Cerebellar cortex (tissue), 1 donor: ENCODE measurements at places on chromosomes 6 and 20.

DNA sequence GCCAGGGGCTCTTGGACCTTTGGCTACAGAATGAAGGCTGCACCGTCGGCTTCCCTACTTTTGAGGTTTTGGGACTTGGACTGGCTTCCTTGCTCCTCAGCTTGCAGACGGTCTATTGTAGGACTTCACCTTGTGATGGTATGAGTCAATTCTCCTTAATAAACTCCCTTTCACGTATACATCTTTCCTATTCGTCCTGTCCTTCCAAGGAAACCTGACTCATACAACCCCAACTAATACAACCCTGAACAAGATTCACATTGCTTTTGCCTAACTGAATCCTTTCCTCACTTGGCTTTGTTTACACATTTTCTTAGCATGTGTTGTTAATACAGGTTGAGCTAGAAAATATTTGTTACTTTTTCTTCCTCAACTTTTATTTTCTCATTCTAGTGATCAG lies 21.9 kb downstream of the TBXT start:
- DNase-seq, result no peak

GRCh38 chr6:33072508-33073100 lies 845 bp downstream of the HLA-DPA1 start:
- DNase-seq, result peak; percentile 26

DNA sequence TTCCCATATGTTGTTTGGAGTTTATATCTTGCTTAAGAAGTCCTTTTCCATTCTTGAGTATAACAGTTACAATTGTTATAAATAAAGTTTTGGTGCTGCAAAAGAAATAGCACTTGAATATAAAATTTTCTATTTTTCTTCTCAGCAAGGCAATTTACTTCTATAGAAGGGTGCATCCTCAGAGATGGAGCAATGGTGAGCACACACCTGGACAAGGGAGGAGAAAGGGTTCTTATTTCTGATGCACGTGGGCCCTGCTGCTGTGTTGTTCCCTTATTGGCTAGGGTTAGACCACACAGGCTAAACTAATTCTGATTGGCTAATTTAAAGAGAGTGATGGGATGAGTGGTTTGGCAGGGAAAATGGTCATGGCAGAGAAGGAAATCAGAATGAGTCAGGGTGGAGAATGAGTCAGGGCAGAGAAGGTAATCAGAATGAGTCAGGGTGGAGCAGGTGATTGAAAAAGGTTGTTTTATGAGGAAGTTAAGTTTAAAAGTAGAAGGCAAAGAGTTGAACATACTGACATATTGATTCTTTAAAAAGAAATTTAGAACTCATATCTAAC lies 38.0 kb downstream of the CST8 start:
- no peak for DNase-seq

GRCh38 chr20:62736407-62737071 lies 27.9 kb downstream of the NTSR1 start:
- no peak for DNase-seq

GRCh38 chr6:35489995-35490791 lies 6.7 kb downstream of the TEAD3 start:
- no peak for DNase-seq

- no peak for DNase-seq
These were observed 1.4 kb downstream of the FGD2 start for GRCh38 chr6:37006793-37007339.
